Stimulated activated CD4-positive, alpha-beta T cell treated with anti-CD3 and anti-CD28 coated beads, Interleukin-2, amount 100 ng/mL, for 48 hours (primary cell): ENCODE measurements at places on chromosomes 4 and X.

DNA sequence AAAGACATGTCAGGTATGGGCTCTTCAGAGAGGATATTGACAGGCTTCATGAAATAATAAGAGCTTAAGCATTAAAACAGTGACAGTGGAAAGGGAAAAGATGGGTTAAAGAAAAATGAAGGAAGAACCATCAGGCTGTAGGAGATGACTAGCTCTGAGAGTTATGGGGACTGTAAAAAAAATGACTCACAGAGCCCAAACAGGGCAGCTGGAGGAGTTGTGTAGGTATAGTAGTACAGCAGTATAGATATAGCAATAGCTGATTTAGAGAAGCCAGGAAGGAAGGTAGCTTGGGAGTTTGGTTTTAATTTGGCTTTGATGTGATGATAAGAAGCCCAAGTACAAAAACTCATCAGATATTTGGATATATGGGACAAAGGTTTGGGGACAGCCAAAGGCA, 66.6 kb downstream of the FREM3 start:
- DNase-seq, result no peak

DNA sequence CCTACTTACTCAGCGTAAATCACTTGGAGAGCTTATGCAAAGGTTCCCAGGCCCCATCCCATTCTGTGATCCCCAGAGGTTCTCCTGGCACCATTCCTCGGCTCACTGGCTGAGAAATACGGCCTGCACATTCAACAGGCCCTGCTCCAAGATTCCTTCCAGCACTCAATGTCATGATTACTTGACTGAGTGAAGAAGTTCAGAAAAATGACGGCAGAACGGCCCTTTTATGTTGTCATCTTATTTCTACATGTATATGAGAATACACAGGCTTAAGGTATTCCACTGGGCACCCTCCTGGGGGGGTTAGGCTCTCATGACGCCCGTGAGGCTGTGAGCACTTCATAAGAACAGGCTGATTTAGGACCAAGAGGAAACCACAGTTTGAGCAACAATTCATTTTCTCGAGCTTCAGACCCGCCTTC, 190.6 kb downstream of the NSUN7 start:
- DNase-seq, result no peak

GRCh38 chr4:181150191-181150590, 1093.0 kb upstream of the TENM3 start:
- DNase-seq, result no peak

- DNase-seq, result no peak
Measured at GRCh38 chrX:110667706-110668105, 127.9 kb downstream of the CHRDL1 start.

- no peak for DNase-seq
Measured at GRCh38 chr4:21979196-21979595, 30.6 kb upstream of the KCNIP4 start.

DNA sequence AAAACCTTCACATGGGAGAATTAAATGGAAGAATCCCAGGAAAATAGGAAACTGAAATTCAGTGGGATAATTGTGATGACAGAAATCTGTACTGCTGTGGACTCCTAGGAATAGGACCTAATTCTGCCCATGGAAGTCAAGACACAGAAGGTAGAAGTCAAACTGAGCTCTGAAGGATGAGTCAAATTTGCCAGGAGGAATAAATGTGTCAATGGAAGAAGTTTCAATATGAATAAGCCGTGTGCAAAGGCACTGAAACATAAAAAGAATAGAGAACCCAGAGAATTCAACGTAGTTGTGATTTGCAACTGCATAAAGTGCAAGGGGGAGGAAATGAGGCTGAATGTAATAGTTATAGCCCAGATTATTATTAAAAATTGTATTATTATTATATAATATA, 11.6 kb downstream of the ENAM start:
- no peak for DNase-seq

DNA sequence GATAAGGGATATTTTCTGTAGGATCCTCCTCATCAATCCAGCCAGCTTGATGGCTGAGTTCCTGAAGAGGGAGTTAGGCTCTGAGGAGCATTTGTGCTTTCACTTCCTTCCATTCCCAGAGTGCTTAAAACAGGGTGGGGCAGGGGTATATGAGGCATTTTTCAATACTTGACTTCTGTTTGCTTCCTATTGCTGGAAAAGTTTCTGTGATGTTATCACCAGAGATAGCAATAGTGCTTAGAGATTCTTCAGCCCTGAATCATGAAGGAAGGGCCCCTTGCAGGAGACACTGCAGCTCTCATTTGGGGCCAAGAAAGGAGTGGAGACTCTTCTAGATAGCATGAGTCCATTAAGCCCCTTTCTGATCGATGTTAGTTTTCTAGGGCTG, 166.7 kb upstream of the RPS6KA3 start:
- DNase-seq, result no peak

DNA sequence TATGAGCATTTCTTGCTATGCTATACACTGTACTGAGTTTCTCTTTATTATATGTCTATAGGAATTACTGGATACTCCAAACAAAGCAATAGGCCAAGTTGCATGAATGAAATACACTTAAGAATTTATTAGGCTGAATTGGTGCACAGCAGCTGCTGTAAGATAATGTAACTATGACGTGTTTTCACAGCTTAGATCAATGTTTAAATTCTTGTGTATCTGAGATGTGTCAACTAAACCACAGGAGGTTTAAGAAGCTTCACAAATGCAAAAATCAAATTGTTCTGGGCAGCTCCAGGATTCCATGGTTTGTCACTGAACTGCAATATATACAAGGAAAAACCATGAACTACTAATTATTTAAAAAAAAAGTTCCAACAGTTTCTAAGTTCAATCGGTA, 156.7 kb downstream of the MAPK10 start:
- no peak for DNase-seq

GRCh38 chr4:99507762-99508161, 3.1 kb upstream of the C4orf17 start:
- no peak for DNase-seq

DNA sequence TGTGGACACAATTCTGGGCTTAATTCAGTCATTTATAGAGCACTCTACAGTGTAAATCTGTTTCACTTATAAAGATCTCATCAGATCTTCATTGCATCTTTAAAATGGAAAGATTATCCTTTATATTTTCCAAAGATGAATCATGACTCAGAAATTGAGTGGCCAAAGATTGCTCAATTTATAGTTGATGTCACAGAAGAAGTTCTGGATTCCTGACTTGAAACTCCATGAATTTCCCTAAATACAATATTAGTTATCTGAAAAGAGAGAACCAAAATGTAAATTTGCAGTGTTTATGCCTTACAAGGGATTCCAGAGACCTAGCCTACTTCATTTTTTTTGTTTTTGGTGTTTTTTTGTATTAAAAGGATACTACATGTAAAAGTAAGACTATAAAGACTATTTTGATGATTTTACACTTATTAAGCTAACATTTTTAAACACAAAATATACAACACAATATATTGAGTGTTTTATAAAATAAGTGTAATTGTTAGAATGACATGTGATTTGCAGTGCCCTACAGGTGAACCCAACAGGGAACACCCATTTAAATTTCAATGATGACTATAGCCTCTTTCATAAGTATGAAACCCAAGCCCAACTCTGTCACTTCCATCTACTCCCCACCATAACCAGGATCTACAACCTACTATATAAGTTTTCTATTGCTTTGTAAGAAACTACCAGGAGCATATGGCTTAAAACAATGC, 183.5 kb downstream of the PCDH7 start:
- DNase-seq, result no peak

- no peak for DNase-seq
Measured at GRCh38 chr4:99734583-99735322, 77.1 kb upstream of the C4orf54 start.

DNA sequence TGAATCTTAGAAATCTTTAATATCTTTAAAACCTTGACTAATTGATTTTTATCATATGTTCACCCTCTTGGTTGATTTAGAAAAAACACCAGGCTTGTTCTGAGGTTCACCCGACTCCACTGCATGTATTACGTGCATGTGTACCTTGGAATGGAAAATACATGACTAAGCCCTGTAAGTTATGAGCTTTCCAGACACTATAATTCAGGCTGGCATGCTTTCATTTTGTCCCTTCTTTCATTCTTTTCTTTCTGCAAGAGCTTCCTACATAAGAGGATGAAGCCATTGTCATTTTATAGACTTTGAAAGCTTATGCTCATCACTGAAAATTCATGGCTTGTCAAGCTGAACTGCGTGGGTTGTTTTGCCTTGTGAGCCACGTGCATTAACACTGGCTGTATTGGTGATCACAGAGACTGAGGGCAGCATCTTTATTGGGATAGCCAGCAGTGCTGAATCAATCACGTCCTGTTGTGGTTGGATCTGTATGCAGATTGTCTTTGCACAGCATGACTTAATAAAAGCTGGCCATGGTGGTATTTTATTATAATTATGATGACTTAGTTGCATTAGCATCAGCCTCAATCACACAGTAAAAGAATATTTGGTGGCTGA, 141.9 kb downstream of the SLIT2 start:
- DNase-seq, result no peak

DNA sequence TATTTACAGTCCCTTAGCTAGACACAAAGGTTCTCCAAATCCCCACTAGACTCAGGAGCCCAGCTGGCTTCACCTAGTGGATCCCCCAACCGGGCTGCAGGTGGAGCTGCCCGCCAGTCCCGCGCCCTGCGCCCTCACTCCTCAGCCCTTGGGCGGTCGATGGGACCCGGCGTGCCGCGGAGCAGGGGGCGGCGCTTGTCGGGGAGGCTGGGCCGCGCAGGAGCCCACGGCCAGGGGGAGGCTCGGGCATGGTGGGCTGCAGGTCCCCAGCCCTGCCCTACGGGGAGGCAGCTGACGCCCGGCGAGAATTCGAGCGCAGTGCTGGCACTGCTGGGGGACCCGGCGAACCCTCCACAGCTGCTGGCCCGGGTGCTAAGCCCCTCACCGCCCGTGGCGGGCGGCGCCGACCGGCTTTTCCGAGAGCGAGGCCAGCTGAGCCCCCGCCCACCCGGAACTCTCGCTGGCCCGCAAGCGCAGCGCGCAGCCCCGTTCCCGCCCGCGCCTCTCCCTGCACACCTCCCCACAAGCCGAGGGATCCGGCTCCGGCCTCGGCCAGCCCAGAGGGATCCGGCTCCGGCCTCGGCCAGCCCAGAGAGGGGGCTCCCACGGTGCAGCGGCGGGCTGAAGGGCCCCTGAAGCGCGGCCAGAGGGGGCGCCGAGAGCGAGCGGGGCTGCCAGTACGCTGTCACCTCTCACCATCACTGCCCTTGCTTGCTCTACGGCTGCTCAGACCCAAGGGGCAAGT, 39.4 kb downstream of the WFS1 start:
- DNase-seq, result no peak
